Activated T-helper 2 cell treated with anti-CD3 and anti-CD28 coated beads, Interferon-gamma antibody, Interleukin-2, Interleukin-4, amounts not matched to agents 10 μg/mL and 5 μg/mL and 100 μg/mL, durations not matched to agents 14 hours and 24 hours and 36 hours (primary cell): ENCODE measurements at places on chromosomes 6 and 20.

GRCh38 chr20:24633026-24633425, 163.6 kb downstream of the SYNDIG1 start:
- no peak for DNase-seq

DNA sequence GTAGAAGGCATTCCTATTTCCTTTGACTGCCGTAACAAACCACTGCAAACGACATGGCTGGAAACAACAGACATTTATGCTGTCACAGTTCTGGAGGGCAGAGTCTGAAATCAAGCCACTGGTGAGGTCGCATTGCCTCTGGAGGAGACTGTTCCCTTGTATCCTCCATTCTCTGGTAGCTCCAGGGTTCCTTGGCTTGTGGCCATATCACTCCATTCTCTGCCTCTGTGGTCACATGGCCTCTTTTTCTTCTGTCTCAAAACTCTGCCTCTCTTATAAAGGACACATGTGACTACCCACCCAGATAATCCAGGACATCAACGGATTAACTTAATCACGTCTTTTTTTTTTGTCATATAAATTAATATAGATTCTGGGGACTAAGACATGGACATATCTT, 84.4 kb downstream of the LYRM2 start:
- no peak for DNase-seq

- no peak for DNase-seq
Measured at GRCh38 chr6:53752856-53753255, 41.9 kb upstream of the LRRC1 start.

DNA sequence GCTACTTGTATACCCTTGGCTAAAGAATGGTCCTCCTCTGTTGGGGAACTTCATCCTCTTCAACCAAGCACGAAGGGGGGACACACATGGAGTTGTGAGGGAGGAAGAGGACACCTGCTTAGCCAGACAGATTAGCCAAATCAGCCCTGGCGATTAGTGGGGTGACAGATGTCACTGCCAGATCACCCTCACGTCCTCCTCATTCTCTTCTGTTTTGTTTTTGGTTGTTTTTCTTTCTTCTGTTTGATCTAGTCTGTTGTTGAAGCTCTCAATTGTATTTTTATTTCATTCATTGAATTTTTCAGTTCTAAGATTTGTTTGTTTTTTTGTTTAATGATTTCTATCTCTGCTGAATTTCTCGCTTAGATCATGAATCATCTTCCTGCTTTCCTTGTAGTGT, 27.5 kb upstream of the NKX2-4 start:
- DNase-seq: no peak

DNA sequence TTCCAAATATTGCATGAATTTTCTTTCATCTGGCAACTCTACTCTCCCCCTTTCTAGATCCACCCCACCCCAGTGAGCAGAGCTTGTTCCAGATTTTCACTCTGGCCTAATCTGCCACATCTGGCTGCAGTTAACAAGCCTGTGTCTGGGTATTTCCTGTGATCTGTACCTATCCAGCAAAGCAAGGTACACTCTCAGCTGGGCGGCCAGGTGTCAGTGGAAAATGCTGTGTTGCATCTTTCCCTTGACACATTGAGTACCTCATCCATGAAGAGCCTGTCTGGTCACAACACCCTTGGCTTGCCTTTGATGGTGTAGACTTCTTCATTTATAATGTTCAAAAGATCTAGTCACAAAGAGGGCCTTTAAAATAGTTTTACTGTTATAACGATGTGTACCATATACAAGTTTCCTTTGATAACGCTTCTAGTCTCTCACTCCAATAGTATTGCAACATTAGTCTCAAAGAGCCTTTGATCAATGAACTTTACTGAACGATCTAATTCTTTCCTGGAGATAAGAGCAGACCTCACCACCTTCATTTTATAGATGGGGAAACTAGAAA, 6.0 kb upstream of the RNF182 start:
- DNase-seq: no peak

- no peak for DNase-seq
Measured at GRCh38 chr6:16398587-16398986, 160.2 kb downstream of the GMPR start.

DNA sequence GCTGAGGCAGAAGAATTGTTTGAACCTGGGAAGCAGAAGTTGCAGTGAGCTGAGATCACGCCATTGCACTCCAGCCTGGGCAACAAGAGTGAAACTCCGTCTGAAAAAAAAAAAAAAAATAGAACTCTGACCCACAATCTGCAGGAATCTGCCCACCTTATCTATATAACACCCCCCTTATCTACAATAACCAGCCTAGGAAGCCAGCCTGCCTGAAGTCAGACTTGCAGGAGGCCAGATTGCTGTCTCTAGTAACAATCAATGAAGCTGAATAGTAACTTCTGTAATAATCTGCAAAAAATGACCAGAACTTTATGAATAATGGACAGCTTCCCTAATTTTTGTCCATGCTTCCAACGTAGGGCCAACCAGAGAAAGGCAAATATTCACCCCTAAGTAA, 352.5 kb downstream of the CD83 start:
- DNase-seq: no peak
